ENCODE measurements at places on chromosomes 7 and 10.

DNA sequence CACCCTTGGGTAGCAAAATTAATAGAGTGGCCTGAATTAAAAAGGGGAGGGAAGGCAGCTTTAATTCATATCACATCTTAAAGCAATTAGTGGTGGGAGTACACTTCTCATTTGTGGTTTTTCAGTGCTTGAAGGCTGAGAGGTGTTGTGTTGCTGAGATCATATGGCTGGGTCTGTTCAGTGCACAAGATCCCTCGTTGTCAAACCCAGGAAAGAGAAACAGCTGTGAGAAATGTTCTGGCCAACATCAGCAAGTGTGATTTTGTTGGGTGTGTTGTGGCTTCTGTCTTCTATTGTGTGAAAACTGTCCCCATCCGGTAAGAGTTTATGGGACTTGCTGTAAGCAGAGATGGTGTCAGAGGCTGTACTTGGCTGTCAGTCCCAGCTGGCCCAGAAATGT, 197.9 kb upstream of the BMPER start:
- no peak for DNase-seq

GRCh38 chr10:75620356-75620755, 188.9 kb downstream of the LRMDA start:
- DNase-seq = no peak

DNA sequence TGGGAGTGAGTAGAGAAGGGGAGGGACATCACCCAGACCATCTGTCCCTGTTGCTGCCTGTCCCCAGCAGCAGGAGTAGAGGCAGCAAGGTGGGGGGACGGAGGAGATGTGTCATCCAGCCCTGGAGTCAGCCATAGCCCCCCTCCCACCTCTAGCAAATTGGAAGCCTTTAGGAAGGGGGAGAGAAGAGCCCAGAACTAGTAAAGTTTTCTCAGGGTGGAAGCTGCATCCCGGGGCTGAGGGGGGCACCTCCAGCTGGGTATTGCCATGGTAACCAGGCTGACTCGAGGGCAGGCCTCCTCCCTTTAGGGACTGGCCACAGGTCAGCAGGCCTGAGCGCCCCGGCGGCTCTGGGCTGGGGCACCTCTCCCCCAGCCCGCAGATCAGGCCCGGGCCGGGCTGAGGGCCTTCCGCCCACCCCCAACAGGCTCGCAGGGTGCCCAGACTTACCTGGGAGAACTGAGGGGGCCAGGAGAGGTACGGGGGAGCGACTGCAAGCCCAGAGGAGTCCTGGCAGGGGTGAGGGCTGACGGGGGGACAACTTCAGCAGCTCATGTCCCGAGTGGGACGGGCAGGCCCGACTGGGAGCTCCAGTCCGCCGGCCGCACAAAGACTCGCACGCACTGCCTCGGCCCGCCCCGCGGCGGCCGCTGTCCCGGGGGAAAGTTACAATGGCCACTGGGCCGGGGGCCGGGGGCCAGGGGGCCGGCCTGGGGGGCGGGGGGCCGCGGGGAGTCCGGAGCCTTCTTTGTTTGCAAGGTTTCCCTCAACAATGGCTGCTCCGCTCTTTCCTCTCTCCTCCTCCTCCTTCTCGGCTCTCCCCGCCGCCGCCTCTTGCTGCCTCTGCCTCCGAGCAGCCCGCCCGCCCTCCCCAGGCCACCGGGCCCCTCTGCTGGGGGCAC, 6.0 kb downstream of the LDB1 start:
- no peak for DNase-seq

DNA sequence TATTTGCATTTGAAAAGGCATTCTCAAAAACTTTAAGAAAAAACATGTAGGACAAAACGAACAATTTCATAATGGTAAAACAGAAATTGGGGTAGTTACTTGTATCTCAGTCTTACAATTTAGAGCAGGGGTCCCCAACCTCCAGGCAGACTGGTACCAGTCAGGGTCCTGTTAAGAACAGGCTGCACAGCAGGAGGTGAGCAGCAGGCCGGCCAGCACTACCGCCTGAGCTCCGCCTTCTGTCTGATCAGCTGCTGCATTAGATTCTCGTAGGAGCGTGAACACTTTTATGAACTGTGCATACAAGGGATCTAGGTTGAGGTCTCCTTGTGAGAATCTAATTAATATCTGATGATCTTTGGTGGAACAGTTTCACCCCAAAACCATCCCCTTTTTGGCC, 77.3 kb downstream of the SEMA3A start:
- DNase-seq = no peak

DNA sequence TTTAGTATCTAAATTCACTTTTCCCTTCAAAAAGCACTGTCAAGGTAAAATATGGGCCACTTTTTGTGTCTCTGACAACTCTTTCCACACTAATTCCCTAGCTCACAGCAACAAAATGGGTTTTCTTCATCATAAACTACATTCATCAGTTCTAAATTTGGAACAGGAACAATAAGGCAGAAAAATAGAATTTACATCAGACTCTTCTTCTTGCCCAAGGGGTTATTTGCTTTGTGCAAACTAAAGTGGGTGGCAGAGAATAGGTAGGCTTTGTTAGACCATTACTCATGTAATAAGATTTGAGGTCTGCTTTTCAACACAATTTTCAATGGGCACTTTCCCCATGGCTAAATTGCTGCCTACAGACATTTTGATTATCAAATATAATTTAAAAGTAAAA, 17.6 kb upstream of the PPP1R17 start:
- no peak for DNase-seq

DNA sequence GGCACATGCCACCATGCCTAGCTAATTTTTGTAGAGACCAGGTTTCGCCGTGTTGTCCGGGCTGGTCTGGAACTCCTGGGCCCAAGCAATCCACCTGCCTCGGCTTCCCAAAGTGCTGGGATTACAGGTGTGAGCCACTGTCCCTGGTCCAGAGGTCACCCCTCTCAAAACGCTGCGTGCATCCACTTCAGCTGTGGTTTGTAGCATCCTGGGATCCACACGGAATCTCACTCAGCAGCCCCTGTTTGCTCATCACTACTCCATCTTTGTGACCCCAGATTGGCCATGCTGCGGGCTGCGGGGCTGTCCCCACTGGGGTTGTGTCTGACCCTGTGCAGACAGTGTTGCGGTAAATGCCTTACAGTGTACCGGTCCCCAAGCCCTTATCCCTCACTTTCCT, 3.5 kb downstream of the INPP5A start:
- DNase-seq = no peak

GRCh38 chr10:5942001-5942400, 35.3 kb downstream of the IL15RA start:
- no peak for DNase-seq

- DNase-seq = no peak
These were observed 162.0 kb downstream of the REEP3 start for GRCh38 chr10:63683223-63683622.

DNA sequence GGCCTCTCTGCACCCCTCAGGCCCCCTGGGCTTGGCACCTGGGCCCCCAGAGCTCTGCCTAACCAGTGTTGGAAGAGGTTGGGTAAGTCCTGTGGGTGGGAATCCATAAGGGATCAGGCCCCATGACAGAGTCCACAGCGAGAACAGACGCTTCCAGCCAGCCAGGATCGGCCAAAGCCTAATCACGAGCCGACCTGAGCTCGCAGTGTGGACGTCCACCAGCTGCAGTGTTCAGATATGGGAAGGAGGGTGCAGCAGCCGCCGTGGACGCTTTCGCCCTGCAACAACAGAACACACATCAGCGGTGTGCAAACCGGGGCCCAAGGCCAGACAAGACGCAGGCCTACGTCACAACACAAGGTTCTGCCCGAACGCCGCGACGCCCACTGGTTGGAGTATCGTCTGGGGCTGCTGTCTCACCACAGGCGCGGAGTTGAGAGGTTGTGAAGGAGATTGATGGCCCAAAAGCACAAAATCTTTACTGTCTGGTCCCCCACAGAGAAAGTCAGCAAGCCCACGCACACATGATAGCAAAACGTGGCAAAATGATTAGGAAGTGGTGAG, 102.1 kb downstream of the FOXL3 start:
- DNase-seq = no peak

DNA sequence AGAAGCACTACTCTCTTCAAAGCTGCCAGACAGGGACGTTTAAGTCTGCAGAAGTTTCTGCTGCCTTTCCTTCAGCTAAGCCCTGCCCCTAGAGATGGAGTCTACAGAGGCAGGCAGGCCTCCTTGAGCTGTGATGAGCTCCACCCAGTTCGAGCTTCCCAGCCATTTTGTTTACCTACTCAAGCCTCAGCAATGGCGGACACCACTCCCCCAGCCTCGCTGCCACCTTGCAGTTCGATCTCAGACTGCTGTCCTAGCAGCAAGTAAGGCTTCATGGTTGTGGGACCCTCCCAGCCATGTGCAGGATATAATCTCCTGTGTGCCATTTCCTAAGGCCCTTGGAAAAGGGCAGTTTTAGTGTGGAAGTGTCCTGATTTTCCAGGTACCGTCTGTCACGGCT, 74.3 kb downstream of the TMEM26 start:
- DNase-seq = no peak

DNA sequence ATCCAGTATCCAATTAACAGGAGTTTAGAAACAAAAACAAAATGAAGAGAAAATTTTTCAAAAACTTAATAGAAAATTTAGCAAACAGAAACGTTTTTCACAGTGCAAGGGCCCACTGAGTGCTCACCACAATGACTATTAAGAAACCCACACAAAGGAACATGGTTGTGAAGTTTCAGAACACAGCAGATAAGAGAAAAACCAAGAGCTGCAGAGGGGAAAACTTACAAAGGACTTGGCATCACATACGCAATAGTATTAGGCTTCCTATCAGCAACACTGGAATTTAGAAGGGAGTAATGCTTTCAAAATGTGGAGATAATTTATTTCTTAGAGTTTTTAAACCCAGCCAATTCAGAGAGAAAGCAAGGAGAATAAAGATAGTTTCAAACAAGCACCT, 1.7 kb upstream of the C7orf25 start:
- no peak for DNase-seq

GRCh38 chr7:120400806-120401455, 128.0 kb downstream of the KCND2 start:
- no peak for DNase-seq

GRCh38 chr7:125516194-125516593, 586.6 kb upstream of the POT1 start:
- no peak for DNase-seq

DNA sequence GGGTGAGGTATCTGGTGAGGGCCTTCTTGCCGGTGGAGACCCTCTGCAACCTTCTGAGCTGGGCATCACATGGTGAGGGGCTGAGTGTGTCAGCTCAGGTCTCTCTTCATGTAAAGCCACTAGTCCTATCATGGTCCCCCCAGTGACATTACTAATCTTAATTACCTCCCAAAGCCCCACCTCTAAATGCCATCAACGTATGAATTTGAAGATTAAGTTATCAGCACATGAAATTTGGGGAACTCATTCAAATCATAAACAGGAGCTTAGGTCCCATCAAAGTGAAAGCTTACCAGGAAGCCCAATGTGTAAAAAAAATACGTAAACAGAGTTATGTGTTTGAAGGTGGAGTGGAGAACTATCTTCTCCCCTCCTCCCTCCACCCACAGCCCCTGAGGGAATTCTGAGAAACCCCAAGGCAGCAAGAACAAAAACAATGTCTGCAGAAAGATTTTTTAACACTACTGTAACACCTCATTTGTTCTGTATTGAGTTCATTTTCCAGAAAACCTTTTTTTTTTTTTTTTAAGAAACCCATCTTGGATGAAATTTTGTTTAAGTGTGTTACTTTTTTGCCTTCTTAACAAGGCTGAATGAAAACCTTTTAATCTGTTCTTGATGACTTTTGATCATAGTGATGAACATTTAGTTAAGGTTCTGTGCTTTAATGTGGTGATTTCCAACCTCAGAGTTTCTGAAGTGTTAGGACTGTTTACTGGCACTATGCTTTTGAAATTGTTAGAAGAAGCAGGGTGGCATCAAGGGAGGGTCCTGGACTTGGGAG, 19.1 kb upstream of the PCGF5 start:
- DNase-seq = no peak

DNA sequence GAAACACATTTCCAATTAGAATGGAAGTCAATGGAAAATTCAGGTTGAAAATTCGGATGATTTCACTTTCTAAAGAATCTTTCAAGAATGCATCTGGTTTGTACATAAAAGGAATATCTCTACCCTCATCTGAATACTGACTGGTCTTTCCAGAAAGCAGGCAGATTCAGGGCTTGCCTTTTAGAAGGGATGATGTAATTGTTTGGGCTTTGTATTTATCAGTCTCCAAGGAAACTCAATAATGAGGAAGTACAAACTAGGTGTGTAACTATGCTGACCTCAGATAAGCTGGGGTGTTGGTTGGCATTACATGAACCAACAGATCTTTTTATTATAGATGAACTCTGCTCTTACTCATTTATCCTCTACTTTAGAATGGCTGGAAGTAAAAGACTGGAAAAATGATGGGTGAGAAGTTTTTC, 24.1 kb downstream of the PDLIM1 start:
- DNase-seq = no peak

DNA sequence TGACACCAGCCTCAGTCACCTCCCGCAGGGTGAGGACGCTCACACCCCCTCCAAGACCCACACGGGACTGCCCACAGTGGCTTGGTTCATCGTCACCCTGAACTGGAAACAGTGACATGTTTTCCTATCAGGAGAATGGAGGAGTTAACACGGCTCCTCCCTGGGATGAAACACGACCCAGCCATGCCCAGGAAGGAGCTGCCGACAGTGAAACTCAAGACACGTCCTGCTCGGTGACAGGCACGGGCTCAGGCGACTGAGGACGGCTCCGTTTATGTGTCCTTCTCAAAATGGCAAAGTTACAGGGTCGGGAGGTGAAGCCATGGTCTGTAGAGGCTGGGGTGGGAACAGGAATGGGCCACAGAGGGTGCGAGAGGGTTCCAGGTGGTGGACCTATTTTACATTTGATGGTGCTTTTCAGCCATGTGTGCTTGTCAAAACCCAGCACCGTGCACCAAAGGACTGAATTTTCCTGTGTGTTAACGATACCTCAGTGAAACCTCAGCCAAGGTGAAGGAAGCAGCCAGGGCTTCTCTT, 272.4 kb downstream of the ADARB2 start:
- no peak for DNase-seq

DNA sequence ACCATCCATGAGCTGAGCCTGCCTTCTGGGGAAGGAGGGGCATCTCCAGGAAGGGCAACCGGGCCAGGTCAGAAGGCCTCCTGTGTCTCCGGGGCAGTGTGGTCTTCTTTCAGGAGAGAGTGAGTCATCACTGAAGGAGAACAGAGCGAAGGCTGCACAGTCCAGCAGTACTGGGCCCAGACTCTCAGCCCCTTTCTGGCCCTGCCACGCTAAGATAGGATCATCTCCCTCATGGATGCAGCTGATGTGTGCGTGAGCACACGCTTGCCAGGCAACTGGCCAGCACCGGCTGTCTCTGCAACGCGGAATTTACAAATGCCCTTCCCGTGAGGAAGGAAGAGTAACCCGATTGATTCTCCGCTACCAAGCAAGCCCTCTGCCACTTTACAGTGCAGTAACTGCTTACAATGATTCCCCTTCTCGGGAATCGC, 328.2 kb downstream of the TNS3 start:
- DNase-seq = peak; percentile 64

DNA sequence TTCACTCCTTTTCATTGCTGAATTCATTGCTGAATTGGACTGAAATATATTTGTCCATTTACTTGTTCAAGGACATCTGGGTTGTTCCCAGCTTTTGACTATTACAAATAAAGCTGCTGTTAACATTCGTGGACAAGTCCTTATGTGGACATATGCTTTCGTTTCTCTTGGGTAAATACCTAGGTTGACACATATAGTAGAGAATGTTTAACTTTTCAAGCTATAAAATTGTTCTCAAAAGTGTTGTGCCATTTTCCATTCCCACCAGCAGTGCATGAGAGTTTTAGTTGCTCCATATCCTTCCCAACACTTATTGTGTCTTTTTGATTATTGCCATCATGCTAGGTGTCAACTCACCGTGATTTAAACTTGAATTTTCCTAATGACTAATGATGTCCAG, 17.5 kb upstream of the CPVL start:
- DNase-seq = no peak

- no peak for DNase-seq
These were observed 2.4 kb upstream of the NKX2-3 start for GRCh38 chr10:99530108-99531025.

All from brain pericyte (primary cell).